ENCODE measurements at places on chromosomes 13 and 19.

DNA sequence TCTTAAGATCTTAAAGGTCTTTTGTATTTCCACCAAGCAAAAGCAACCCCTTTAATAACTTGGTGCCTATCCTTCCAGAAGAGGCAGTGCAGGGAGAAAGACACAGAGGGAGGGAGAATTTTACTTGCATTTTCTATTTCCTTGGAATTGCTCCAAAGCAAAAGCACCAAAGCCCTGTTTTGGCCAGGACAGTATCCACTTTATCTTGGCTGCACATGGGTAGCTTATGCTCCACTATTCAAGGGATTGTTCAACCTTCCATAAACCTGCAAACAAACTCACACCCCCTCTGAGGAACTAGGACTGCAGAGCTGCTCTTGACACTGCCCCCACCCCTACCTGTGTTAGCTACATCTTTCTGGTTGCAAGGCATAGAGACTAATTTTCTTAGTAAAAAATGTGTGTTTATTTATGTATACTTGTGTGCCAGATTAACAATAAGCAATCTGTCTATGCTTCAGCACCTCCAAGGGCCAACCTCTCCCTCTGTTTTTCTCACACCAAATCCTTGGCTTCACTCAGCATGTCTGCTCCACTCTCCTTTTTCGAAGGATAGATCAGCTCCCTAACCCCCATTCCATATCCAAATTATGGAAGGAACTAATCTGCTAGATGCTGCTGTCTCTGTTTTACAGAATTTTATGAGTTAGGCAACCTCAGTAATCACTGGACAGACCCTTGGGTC is 68.1 kb upstream of the KLF12 start:
- DNase-seq = no peak

- no peak for DNase-seq
Observed at GRCh38 chr13:27851096-27851850, 59.0 kb downstream of the GSX1 start.

- no peak for DNase-seq
Observed at GRCh38 chr19:22602631-22603272, 31.4 kb upstream of the ZNF492 start.

DNA sequence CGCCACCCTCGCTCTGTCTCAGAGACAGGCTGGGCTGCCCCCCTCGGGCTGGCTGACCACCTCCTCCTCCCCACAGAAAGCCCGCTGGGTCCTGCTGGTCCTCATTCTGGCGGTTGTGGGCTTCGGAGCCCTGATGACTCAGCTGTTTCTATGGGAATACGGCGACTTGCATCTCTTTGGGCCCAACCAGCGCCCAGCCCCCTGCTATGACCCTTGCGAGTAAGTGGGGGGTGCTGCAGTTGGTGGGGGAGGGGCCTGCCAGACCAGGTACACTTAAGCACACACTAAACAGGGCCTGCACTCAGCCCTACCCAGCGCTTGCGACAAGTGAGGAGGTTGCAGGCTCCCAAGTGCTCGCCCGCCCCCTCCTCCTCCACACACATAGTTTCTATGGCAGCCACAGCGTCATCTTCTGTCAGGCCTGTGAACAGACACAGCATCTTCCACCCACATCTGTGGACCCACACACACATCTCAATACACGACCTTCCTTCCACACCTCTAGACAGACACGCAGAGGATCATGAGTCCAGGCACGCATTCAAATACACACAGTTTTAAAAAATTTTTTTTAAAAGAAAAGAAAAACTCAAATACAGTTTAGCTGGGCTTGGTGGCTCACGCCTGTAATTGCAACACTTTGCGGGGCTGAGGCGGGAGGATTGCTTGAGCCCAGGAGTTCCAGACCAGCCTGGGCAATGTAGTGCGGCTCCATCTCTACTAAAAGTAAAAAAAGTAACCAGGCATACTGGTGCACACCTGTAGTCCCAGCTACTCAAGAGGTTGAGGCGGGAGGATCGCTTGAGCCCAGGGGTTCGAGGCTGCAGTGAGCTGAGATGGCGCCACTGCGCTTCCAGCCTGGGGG is 18.4 kb downstream of the PLD3 start:
- DNase-seq = no peak

- DNase-seq = no peak
Observed at GRCh38 chr13:64506246-64506645, 2723.9 kb downstream of the PCDH9 start.

DNA sequence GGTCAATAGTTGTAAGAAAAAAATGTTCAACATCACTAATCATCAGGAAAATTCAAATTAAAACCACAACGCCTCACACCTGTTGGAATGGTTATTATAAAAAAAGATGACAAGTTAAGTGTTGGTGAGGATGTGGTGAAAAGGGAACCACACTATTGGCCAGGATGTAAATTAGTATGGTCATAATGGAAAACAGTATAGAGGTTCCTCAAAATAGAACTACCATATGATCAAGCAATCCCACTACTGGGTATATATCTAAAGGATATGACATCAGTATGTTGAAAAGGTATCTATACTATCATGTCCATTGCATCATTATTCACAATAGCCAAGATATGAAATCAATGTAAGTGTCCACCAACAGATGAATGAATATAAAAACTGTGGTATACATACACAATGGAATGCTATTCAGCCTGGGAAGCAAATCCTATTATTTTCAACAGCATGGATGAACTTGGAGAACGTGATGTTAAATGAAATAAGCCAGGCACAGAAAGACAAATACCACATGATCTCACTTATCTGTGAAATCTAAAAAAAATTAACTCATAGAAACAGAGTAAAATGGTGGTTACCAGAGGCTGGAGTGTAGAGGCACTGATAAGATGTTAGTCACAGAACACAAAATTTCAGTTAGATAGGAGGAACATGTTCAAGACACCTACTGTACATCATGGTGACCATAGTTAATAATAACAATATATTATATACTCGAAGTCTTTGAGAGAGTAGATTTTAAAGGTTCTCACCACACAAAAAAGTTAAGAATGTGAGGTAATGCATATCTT is 56.6 kb downstream of the TBC1D4 start:
- DNase-seq = no peak

DNA sequence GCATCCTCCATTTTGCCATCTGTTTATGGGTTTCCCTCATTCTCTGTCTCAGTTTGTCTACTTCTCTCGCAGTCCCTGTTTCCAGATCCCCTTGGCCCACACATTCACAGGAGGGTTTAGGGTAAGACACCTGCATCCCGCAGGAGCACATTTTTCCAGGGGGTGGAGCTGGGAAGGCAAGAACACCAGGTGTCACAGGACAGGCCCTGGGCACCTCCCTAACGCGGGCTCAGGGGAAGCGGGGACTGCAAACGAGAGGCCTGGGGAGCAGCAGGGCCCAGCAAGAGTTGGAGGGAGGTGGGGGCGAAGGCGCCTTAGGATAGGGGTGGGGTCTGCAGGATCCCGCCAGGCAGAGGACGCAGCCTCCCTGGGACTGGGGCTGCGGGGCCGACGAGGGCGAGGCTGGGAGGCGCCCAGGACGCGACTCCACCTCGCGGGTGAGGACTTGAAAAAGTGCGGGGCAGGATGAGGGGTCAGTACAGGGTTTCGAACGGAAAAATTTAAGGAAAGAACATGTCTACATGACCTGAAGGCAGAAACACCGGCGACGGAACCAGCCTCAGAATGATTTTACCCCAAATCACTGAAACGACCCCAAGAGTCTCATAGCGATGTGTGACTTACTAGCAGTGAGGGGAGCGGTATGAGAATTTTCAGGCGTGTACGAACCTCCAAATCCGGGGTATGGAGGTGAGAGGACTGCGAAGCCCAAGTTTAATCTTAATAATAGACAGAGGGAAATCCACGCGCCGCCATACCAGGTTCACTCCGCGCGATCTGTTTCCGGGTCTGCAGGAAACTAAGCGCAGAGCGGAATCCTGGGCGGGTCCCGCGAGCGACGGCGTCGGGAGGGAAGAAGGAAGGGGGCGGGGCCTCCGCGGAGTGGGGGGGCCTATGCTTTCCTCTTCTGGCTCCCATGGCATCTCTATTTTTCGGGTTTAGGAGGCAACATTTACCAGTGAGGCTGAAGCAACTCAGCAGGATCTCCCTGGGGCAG is 7.1 kb upstream of the ERVV-2 start:
- DNase-seq = no peak

- no peak for DNase-seq
Observed at GRCh38 chr19:9615844-9616243, 5.2 kb downstream of the ZNF561 start.

DNA sequence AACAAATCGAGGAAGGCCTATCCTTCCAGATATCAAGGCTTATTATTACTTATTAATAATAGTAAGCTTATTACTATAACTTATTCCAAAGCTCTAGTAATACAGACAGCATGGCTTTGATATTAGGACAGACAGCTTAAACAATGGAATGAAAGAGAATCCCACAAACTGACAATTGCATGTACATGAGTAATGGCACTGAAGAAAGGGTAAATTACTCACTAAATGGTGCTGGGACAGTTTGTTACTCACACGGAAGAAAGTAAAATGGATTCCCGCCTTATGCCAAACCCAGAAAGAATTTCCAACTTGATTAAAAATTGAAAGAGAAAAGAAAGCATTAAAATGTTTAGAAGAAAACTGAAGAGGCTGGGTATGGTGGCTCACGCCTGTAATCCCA is 60.3 kb downstream of the MIPEP start:
- DNase-seq = no peak

DNA sequence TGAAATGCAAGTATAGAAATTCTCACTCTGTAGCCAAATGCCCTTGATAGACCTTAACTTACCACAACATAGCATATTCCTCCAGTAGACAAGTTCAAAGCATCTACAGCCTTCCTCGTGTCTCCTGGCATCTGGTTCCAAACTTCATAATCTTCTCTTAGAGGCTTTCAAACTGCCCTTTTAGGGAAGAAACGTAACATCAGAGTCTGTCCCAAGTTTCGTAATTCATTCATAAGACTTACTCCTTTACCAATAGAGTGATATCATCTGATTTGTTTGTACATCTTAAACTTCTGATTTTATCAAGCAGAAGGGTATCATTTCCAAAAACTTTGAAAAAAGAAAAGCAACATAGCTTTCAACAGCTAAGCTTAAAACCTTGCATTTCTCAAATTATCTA is 137.4 kb downstream of the SPRY2 start:
- no peak for DNase-seq

DNA sequence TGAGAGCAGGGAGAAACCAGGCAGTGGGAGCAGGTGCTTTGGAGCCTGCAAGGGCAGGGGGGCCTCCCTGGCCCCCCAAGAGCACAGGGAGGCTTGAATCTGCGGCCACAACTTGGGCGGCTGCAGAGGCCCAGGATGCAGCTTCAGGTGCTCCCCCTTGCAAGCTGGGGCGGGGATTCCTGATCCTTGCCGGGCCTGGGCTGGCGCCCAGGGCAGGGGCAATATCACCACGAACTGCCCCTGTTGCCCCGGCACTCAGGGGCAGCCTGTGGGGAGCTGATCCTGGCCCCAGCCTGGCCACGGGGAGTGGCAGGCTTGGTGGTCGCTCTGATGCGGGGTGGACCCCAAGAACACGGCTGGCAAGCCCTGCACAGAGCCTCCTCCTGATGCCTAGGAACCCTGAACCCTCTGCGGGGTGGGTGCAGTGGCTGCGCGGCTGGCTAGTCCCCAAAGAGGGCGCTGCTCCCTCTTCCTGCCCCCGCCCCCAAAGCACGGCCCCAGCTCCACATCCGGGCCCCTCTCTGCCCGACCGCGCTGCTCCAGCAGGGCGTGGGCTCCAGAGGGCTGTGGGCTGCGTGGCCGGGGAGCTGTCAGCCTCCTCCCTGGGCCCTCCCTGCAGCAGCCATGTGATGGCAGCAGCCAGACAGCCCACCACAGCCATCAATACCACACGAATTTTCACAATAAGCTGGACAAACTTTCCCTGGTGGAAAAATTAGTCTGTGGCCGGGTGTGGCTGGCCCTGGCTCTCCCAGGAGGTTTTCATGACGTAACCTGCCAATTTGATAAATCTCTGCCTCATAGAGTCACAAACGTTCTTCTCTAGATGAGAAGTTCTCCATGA is 21.0 kb downstream of the TNFSF9 start:
- DNase-seq = peak; percentile 55

- DNase-seq = no peak
Observed at GRCh38 chr13:94259984-94260383, 219.5 kb downstream of the DCT start.

- no peak for DNase-seq
Observed at GRCh38 chr19:6793411-6793810, 20.9 kb downstream of the VAV1 start.

GRCh38 chr19:40365613-40366401 is 17.3 kb downstream of the PLD3 start:
- DNase-seq = no peak

DNA sequence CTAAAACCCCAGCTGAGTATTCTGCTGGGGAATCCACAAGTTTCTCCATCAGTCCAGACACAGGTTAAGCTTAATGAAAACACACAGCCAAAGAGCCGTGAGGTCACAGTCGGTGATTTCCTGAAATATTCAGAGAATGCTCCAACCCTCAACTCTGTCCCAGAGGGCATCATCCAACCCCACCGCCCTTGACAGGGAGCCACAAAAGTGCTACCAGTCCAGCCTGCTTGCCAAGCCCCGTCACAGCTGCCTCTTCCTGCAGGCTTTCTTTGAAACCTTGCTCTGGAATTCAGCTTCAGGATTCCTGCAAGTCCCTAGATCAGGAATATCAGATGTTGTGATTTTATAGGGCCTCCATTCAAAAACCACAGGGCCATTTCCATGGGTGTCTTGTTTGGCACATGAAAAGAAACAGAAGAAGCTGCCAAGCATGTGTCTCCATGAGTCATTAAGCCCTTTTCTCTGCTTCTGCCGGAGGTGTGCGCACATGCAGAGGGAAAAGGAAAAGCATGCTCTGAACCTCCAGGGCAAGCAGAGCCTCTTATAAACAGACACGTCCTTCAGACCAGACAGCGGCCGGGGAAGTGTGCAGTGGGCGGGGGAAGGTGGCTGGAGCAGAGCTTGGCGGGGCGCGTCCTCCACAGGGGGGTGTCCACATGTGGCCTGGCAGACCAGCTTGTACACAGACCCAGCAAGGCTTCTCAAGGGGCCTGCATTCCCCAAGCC is 164.7 kb downstream of the KATNAL1 start:
- DNase-seq = peak; percentile 52

DNA sequence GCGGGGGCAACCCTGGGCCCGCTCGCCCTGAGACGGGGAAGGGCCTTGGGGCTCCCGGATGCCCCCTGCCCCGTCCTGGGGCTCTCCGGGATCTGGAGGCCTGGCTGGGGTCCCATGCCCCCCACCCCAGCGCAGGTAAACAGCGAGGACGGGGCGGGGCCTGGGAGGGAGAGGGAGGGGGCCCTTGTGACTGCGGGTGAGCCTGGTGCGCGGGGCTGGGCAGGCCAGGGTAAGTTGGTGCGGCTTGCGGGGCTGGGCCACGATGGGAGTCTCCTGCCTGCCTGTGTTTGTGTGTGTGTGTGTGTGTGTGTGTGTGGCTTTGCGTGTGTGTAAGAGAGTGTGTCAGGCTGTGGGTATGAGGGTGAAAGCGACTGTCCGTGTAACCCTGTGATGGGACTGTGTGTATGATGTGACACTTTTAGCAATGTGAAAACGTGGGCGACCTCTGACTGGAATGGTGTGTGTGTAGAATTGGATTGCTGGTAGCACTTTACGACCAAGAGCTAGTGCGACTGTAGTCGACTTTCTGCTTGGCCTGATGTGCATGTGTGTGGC is 426 bp downstream of the KLC3 start:
- no peak for DNase-seq

- no peak for DNase-seq
Observed at GRCh38 chr19:29479941-29480340, 45.9 kb upstream of the VSTM2B start.

Data from CD4-positive, alpha-beta T cell treated with Interleukin-4 for 4 hours (primary cell).